NCI-H1417 treated with DMSO at 0.1 percent for 48 hours (cell line): ENCODE measurements at places on chromosomes 5 and 9.

- DNase-seq = no peak
Observed at GRCh38 chr9:10032166-10032565, 580.6 kb downstream of the PTPRD start.

GRCh38 chr5:131767891-131768290 is 28.9 kb downstream of the FNIP1 start:
- DNase-seq = no peak

DNA sequence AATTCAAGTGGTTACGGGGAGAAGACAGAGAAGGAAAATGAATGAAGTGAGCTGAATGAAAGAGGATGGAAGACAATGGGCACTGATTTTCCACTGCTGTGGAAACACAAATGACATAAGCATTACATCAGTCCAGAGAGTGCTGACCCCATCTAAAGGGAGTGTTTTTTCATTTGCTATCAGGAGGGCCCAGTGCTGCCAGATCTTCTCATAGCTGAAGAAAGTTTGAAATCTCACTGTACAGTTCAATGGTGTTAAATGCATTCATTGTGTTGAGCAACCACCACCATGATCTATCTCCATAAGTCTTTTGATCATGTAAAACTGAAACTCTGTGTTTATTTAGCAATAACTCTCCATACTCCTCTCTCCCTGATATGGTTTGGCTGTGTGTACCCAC is 41.5 kb upstream of the STARD4 start:
- no peak for DNase-seq

- DNase-seq = no peak
Observed at GRCh38 chr9:127854184-127854806, at the start of gene ENG. Gene ENG, minus strand, starts transcription at chr9:127854658. Its CDS starts 303 bp downstream, at chr9:127854355.

- no peak for DNase-seq
Observed at GRCh38 chr9:94888775-94889174, 162.3 kb downstream of the AOPEP start.

GRCh38 chr5:55636683-55637082 is 75.4 kb downstream of the SLC38A9 start:
- DNase-seq = no peak

DNA sequence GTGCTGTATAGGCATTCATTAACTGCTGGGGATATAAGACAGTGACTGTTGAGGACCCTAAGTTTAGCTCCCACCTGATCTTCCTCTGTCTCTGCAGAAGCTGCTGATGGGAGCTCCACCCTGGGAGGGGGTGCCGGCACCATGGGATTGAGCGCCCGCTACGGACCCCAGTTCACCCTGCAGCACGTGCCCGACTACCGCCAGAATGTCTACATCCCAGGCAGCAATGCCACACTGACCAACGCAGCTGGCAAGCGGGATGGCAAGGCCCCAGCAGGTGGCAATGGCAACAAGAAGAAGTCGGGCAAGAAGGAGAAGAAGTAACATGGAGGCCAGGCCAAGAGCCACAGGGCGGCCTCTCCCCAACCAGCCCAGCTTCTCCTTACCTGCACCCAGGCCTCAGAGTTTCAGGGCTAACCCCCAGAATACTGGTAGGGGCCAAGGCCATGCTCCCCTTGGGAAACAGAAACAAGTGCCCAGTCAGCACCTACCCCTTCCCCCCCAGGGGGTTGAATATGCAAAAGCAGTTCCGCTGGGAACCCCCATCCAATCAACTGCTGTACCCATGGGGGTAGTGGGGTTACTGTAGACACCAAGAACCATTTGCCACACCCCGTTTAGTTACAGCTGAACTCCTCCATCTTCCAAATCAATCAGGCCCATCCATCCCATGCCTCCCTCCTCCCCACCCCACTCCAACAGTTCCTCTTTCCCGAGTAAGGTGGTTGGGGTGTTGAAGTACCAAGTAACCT is 22.1 kb downstream of the PCDHGC5 start:
- no peak for DNase-seq

DNA sequence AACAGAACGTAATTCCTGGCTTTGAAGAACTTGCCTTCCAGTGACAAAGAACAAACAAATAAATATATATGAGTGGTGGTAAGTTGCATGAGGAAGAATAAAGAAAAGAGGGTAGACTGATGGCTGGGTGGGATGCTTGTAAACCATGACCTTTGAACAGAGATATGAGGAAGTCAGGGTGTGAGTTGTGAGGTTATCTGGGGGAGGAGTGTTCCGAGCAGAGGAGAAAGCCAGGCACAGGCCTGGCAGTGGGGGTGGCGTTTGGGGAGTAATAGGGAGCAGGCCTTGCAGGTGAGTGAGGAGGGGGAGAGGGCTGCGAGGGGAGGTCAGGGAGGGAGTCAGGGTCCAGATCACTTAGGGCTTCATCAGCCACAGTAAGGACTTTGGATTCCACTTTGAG is 213.4 kb downstream of the PTTG1 start:
- no peak for DNase-seq

DNA sequence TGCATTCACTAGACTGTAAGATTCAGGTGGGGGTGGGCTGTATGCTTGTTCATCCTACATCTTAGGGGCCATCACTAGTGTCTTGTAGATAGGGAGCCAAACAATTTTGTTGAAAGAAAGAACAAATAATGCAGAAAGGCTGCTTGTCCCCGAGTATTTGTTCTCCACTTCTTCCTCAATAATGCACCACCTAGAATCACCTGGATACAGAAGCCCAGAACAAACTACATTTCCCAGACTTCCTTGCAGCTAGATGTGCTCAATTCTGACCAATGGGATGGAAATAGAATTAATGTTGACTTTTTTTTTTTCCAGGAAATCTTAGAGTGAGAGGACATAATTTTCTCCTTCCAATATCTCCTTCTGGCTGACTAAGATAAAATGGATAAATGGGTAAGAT is 38.9 kb upstream of the TNFSF8 start:
- no peak for DNase-seq

- DNase-seq = no peak
Observed at GRCh38 chr5:343461-344401, 22.2 kb downstream of the AHRR start.

DNA sequence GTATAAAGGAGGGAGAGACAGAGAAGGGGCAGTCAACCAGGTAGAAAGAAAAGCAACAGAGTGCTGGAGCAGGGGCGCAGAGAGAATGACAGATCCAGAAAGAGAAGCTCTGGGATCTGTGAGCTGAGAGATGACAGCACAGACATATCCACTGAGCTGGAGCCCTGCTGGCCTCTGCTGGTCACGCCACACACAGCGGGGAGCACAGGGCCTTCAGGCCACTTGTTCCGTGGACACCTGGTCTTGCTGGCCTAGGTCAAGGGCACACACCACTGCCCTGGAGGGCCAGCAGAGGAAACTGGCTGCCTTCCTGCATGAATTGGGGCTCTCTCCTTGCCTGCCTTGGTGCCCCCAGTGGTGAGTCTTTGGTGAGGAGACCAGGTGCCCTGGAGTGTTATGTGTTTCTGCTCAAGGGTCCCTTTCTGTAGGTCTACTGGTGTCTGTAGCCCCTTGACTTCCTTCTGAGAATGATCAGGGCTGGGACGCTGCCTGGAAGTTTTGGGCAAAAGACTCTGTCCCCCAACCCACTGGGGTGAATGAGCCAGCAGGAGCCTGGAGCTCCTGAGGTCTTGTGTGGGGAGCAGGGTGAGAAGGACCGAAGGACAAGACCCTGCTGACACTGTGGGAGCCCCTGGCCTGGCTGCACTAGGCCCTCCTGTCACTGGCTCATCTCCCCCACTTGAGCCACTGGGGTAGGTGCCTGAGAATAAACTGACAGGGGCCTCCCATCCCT is 59.2 kb upstream of the ADAMTS2 start:
- no peak for DNase-seq

DNA sequence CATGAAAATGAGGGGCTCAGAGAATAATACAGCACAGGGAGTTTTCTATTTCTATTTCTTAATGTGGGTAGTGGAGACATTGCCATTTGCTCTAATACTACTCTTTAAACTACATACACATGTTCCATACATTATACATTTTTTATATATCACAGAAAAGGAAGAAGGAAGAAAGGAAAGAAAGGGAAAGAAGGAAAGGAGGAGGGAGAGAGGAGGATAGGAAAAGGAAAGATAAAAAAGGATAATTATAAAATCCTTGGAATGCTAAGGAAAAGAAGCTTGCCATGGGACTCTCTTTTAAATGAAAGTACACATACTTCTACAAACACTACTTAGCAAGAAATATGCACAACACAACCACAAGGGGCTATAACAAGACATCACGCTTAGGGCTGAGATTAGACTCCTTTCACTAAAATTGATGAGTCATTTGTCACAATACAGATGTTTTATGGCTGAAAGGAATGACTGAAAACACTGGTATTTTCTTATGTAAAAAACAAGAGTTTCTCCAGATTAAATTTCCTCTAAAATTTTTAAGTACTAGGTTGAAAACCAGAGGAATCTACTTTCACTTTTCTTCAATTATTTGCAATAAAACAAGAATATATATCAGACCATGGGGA is 219.8 kb downstream of the ARL15 start:
- no peak for DNase-seq

DNA sequence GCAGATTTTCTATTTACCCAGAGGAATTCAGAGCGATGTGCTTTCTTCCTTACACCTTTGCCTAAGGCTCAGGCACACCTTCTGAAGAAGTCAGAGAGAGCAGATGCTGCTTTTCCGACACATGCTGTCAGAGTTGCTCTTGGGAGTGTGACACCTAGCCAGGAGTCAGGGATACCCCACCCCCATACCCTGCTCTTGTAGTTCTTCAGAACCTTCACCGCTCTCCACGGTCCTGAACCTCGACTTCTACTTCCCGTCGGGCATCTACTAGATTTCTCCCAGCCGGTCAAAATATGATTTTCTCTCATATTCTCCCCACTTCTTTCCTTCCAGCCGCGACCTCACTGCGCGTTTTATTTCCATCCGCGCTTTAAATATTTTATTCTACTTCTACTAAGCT is 1.7 kb downstream of the GRIN3A start:
- DNase-seq = no peak

DNA sequence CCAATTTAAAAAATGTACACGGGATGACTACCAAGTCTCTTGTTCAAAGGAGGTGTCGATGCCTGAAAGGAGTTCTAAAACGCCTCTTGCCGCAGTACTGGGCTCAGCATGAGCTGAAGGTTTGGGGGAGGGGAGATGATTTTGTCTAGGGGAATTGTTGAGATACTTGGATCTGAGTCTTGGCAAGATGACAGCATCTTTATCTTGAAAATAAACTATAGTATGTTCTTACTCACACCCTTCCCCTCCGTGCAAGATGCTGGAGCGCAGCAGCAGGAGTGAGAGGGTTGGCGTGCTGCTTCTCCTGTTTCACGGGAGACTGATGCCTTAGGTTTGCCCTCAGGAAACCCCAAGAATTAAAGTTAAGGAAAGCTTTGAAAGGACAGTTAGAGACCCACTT is 47.3 kb downstream of the FAM78A start:
- DNase-seq = no peak

DNA sequence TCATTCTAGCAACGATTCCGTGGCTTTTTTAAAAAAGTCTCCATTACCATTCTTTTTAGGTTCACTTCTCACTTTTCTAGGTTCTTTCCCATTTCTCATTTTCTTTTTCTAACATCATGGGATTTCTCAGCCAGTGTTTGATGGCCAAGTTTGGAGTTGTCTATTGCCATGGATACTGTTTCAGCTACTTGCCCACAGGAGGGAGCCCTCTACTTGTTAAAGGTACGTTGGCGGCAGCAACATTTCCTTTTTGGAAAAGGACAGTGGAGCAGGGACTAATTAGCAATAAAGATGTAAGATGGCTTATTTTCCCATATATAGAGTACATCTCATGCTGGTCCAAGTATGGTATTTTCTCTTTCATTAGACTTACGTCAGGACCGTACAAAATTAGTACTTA is 2257.5 kb upstream of the C9orf72 start:
- DNase-seq = no peak

GRCh38 chr5:36685631-36686288 is 79.4 kb downstream of the SLC1A3 start:
- DNase-seq = no peak

- no peak for DNase-seq
Observed at GRCh38 chr5:128537221-128537999, 635 bp downstream of the FBN2 start.

DNA sequence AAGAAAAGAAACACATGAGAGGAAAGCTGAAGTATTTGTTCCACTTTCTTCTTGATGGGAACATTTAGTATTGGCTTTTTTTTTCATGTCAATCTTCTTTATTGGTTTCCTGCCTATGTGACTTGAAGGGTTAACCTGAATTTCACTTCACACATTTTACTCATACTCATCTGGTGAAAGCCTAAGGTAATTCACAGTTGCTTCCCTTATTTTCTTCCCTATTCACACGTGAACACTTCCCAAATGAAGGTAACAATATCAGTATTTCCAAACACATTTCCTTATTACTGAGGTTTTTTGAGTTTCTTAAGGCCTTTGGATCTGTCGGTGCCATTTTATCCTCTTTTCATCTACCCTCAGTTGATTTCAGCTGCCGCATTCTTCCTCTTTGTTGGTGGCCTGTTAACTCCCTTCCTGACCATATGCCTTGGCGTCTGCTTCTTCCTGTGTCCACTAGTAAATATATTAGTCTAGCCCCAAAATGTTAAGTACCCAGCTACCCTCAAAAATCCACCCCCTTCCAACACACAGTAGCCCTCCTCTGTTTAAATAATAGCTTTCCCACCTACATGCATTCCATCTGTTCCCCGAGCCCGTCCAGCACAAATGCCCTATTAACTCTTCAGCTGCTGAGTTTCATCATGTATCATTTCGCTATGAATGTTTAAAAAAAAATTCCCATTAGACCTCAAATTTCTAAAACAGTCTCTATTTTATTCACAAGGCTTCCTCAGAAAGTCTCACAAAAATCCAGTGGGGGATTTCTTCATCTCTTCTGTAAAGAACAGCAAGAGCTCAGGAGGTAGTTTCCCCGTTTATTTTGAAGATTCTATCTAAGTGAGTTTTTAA is 97.3 kb downstream of the USP20 start:
- no peak for DNase-seq

DNA sequence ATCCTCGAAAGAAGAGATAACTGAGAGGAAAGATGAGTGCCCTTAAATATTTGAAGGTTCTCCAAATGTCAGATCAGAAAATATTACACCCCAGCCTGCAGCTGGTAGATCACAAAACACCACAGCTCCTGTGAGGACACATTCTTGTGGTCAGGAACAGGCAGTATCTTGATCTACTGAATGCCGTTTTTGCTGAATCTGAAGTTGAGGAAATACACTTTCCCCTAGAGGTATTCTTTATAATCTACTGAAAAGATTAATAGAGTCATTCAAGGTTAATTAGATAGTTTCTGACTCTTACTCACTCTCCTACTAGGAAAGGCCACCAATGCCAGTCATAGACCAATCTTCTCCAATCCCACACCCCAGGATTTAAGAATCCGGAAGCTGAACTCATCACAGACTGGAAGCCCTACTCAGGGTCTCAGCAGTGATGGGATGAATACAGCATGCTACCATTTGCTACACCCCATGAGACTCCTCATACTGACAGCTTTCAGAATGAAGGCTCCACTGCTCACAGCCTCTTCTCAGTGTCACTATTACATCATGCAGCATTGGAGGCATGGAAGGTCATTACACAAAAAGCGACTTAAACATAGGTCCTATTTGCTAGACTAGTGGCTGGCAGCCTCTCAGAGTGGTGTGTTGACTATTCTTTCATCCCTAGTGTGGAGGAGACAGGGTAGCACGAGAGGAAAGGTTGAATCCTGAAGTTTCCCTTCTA is 143.9 kb upstream of the SLC1A3 start:
- DNase-seq = no peak
